Activated CD8-positive, alpha-beta memory T cell treated with anti-CD3 and anti-CD28 coated beads for 1 hour (primary cell): ENCODE measurements at places on chromosomes 2 and 18.

GRCh38 chr2:31003749-31004148 is 134.5 kb downstream of the GALNT14 start:
- DNase-seq, result no peak

- DNase-seq, result no peak
These were observed 1.1 kb downstream of the GLI2 start for GRCh38 chr2:120736624-120737339.

GRCh38 chr2:140338795-140339194 is 1558.6 kb upstream of the NXPH2 start:
- no peak for DNase-seq

DNA sequence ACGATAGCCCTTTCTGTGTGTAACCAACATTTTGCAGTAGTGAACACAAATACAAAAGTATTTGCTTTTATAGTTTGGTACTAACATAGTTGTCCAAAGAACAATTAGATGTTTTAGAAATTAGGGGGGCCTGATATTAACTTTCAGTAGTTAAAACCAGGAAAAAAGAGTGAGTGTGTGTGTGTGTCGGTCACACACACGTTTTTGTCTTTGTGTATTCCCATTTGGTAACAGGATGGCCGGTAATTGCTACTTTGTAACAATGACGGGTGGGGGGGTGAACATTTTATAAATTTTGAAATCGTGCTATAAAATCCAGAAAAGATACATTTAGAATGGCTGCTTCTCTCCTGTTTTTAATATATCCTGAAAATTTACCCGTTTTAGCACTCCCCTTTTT is 1.5 kb downstream of the PPIG start:
- DNase-seq, result no peak

DNA sequence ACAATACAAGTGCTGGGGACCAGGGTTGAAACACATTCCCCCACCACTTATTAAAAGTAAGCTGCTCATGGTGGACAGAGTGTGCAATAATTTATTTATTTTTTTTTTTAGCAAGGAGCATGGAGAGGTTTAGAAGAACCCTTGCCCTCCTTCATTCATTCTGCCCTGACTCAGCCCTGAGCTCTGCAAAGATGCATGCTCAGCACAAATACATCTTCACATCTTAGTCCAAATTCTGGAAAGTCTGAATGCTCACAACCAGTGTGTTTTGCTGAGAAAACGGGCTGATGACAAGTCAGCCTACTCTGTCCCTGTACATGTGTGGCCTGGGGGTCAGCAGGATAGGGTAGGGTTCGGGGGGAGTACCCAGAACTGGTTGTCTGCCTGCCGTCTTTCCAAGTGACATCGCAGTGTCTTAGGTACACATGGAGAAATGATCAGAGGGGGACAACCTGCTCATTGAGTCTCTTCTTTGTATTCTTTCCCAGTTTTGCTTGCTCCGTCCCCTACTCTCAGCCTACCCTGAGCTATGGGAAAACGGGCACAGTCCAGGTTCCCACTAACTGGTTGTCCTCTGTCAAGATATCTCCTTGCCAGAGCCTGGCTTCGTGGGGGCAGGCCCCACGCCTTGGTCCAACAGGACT is 76.4 kb downstream of the ADD2 start:
- no peak for DNase-seq

DNA sequence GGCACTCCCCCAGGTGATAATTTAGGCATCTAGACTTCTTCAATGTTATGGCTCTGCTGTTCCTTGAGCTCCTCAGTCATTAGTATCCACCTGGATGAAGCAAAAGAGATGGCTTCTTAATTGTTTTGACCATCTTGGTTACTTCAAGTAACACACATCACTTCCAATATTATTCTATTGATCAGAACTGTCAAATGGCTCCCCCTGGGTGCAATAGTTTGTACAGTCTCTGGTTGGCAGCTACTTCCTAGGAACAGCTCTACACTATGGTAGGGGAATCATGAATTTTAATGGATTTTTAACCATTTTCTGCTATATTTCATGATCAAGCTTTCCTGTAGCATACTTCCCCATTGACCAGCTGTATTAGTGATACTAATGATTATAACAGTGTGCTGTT is 157.0 kb downstream of the NYAP2 start:
- DNase-seq, result no peak

- DNase-seq, result no peak
These were observed 76.9 kb downstream of the WDSUB1 start for GRCh38 chr2:159209341-159210306.
